Hematopoietic multipotent progenitor cell treated with erythropoietin and hydrocortisone succinate and interleukin-3 and kit ligand, for 4 days (in vitro differentiated cells): ENCODE measurements at places on chromosomes 1 and 21.

DNA sequence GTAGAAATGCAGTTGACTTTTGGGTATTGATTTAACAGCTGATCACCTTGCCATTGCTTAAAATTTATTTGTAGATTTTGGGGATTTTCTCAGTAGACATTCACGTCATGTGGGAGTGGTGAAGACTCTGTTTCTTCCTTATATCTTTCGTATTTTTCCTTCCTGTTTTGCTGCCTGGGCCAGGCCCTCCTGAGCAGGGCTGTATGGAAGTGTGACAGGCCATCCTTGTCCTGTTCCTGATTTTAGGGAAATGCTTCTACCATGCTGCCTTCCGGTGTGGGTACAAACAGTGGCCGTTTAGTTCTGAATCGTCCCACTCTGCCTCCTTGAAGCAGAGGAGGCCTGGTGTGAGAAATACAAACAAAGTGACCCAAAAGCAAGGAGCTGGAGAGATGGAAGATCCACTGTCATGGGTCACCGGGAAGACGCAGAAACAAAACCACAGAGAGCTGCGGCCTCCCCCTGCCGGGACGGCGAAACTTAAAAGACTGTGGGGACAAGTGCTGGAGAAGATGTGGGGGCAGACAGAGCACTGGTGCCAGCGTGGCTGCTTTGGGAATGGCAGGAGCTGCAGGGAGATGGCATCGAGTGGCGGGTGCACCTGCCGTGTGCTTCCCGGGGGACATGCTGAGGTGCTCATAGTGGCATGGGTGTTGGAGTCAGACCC, 7.6 kb downstream of the AGPAT3 start:
- DNase-seq: no peak

DNA sequence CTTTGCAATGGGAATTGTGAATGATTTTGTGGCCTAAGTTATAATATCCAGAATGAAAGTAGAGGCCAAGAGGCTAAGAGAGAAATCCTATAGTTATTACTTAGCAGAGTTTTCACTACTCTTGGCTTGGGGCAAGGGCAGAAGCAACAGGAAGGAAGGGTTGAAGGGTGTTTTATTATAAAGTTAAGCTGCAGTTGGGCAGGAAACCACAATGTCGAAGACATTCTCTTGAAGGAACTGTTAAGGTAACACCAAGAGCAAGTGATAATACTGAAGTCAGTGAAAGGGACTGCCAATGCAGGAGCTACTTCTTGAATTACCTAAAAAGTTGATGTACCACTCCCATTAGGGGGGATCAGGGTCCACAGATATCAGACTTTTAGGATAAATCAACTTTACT, 8.3 kb downstream of the XCL2 start:
- DNase-seq: peak; percentile 93

DNA sequence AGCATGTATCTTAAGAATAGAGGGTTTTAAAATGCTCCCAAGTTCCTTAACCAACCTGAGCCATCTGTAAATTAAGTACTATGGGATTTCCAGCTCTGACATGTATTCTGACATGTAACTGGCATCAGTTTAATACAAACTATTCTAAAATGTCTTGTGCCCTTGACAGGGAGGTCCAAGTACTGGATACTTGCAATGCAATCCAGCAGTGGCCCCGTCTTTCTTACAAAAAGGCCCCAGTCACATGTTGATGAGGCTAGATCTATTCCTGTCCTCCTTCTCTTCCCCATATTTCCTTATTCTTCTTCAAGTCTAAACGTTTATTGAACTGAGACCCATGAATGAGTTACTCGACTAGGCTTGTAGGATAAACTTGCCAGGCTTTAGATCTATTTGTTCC, 46.4 kb downstream of the MRPL39 start:
- DNase-seq: no peak

- peak; percentile 88 for DNase-seq
These were observed at the start of gene SPSB1 for GRCh38 chr1:9292361-9293240. Gene SPSB1, plus strand, starts transcription at chr1:9292894. Its CDS starts 62,998 bp downstream, at chr1:9355892.

- peak; percentile 41 for DNase-seq
These were observed 35.1 kb downstream of the MSTO1 start for GRCh38 chr1:155645034-155645598.

GRCh38 chr1:170067253-170067819, 7.2 kb downstream of the KIFAP3 start:
- DNase-seq: peak; percentile 77

DNA sequence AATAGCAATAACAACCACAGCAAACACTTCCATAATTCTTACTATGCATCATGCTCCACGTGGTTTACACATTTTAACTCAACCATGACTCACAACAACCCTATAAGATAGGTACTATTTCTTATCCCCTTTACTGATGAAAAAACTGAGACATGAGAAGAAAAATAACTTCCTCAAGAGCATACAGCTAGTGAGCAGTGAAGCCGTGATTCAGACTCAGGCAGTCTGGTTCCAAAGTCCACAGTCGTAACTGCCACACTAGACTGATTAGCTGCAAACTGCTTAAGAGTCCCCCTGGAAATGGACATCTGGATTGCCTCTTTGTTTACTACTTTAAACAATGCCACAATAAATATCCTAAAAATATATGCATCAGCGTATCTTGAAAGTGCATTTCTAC, 55.7 kb downstream of the PLD5 start:
- no peak for DNase-seq

- DNase-seq: no peak
These were observed 5.6 kb upstream of the GPR25 start for GRCh38 chr1:200867018-200867811.

- DNase-seq: no peak
These were observed 38.6 kb upstream of the CCDC190 start for GRCh38 chr1:162899422-162900146.

DNA sequence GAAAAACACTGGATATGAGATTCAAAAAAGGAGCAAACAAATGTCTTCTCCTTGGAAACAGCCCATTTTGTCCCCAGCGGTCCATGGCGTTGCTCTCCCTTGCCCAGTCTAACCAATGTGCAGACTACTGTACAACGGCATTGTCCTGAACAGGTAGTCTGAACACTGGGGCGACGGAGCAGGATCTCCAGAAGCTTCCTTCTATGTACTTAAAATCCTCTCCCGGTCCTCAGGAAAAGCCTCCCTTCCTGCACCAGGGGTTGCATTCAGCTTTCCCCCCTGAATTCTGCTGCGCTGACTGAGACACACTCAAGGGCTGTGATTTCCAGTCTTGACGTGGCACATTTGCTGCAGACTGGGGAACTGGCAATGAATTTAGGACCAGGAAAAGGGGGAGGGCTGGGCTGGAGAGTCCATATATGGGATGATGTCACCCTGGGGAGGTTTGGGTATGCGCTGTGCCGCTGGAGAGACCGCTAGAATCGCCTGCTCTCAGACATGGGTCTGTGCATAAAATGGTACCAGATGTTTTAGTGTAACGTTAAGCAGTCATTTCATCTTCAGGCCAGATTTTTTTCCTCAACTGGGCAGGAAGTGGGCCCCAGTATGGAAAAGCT, 275.9 kb upstream of the C1orf105 start:
- DNase-seq: no peak
